Stimulated activated naive B cell treated with anti-CD40 and anti-IgM and Interleukin-4, amounts not matched to agents 10 μg/mL and 1 μg/mL and 100 μg/mL, for 72 hours (primary cell): ENCODE measurements at places on chromosomes 6 and 20.

DNA sequence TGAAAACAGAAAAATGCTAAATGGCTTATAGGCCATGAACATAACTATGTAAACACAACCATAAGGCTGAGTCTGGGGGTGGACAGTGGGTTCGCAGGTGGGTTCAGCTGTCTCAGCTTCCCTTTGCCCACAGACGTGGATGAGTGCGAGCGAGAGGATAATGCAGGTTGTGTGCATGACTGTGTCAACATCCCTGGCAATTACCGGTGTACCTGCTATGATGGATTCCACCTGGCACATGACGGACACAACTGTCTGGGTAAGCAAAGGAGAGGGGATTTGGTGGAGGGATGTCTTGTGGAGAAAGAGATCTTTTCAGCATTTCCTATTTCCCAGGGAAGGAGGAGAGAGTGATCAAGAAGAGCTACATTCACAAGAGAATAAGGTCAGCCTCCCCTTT is 14.7 kb downstream of the SCUBE3 start:
- no peak for DNase-seq

DNA sequence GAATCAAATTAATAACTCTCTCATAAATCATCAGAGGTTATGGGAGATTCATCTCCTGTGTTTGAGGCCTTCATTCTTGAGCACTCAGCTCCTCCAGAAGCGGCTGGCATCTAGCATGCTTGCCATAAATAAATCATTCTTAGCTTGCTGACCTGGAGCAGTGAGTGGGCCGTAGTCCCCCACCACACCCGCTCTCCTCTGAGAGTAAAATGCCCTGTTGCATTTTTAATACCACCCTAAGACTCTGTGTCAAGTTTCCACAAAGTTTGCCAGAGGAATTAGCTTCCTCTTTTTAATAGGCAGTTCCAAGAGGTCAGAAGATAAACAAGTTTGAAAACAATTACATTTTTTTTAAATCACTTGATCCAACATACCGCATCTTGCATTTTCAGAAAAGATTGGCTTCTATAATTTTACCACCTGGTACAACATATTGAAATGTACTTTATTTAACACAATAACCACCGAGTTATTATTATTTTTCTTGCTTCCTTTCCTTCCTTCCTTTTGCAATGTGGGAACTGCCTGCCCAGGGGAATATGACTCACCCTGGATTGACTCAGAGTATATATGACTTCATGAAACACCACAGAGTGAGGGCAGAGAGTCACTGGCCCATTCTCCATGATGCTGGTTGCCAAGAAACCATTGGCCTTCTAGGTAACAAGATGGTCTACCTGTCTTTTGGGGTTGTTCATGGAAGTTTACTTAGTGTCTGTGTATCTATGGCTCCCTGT is 29.4 kb upstream of the CLIC5 start:
- DNase-seq = no peak

DNA sequence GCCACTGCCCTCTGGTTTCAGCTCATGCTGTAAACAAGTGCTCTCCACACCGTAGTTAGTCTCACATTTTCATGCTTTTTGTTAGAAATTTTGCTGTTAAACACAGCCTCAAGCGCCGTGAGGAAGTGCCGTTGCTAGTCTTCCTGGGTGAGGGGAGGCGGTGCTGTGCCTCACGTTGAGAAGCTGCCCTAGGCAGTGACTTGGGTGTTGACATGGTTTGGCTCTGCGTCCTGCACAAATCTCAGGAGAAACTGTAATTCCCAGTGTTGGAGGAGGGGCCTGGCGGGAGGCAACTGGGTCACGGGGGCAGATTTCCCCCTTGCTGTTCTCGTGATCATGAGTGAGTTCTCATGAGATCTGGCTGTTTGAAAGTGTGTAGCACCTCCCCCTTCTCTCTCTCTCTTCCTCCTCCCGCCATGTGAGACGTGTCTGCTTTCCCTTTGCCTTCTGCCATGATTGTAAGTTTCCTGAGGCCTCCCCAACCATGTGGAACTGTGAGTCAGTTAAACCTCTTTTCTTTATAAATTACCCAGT is 95.8 kb downstream of the ERMARD start:
- DNase-seq = no peak

DNA sequence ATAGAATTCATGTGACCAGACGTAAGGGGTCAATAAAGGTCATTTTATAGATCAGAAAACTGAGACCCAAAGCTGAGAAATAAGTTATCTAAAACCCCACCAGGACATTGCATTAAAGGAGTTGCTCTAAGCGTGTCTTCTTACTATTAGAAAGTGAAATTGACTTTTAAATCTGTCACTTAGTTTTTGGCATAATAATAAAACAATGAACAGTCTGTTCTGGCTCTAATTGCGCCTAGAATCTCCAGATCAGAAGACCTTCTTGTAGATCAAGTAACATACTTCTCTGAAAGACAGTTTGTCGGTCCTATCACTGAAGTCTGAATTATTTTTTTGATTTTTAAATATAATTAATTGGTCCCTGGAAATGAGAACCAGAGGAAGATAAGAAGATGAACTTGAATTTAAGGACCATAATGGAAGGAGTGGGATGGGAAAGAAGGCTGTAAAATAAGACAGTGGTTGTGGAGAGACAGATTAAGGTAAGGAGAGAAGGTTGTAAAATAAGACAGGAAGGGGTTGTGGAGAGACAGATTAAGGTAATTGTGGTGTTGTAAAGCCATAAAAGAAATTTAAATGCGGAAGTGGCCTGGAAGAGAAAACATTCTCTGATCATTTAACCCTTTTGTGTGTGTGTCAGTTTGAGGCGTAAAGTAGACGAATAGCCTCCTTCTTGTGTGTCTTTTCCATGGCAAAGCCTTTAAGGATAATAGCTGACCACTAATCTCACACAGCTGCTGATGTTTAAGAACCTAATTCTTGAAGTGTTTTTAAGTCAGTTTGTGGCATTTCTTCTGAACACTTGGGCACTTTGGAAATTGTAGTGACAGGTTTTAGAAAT is 20.1 kb downstream of the TOP1 start:
- DNase-seq = no peak

DNA sequence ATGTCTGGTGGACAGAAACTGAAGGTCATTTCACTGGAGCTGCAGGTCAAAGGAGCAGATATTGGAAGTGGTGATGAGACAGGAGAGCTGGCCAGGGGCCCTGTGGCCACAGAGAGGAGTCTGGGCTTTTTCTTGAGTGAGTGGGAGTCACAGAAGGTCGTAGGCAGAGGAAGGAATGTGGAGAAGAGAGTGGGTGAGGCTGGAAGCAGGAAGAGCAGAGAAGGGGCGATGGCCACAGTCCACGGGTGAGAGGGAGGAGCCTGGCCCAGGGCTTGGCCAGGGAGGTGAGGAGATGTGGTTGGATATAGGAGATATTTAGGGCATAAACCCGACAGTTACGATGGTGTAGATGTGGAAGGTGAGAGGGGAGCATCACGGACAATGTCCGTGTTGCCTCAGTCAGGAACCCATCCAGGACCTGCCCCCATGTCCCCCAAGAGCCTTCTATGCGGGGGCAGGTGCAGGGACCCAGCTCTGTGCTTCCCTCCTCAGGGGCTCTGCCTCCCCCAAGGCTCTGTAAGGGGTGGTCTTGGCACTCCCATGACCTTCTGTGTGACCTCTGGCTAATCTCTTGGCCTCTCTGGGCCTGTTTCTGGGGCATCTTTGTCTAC is 150.5 kb upstream of the PTPN1 start:
- no peak for DNase-seq

- no peak for DNase-seq
These were observed 23.7 kb upstream of the MMS22L start for GRCh38 chr6:97306544-97307320.

- DNase-seq = no peak
These were observed 140.4 kb downstream of the IMPG1 start for GRCh38 chr6:75932067-75932466.

DNA sequence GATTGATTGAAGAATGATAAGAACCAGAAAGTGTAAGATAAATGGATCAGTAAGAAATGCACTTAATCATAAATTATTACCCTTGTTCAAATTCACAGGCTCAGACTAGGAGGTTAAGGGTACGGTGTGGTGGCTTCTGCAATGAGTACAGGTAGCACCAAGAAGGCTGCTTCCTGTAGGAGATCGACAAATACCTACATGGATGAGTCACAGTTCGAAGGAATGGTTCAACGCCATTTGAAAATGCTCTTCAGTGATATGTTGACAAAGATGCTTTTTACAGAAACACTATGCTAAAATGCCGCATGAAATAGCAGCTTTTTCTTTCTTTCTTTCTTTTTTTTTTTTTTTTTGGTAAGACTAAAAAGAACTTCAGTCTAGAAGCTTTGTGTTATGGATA is 116.2 kb downstream of the DTNBP1 start:
- DNase-seq = no peak

GRCh38 chr20:23058240-23058639 is 8.8 kb upstream of the THBD start:
- no peak for DNase-seq
